Endothelial cell (in vitro differentiated cells): ENCODE measurements at places on chromosomes 1 and 21. TPM values are rescaled to one million over a fixed set of nuclear protein-coding genes. Genes with fewer than 3 reads are reported as not detected.

CLCA2 gene
- total RNA-seq = not detected

CELA3B gene
- total RNA-seq = not detected

LAMB3 gene
- total RNA-seq = 0.21 TPM

CLDN17 gene
- not detected for total RNA-seq

KRTAP12-2 gene
- total RNA-seq = not detected

RAB3B gene
- 15.1 TPM for total RNA-seq

F3 gene
- 1.4 TPM for total RNA-seq

FABP3 gene
- total RNA-seq = 1.1 TPM

WNT3A gene
- total RNA-seq = not detected

SYPL2 gene
- total RNA-seq = not detected

F13B gene
- total RNA-seq = not detected

DAB1 gene
- total RNA-seq = 19.1 TPM

MCOLN3 gene
- total RNA-seq = 0.90 TPM

CNIH3 gene
- total RNA-seq = 4.7 TPM

DNALI1 gene
- 13.0 TPM for total RNA-seq

OLIG2 gene
- 0.33 TPM for total RNA-seq

RORC gene
- 1.0 TPM for total RNA-seq

EVI5 gene
- 33.0 TPM for total RNA-seq

CYP4A11 gene
- not detected for total RNA-seq

PGBD5 gene
- total RNA-seq = 2.0 TPM
